ENCODE measurements at places on chromosomes 3 and 15. TPM values are rescaled to one million over a fixed set of nuclear protein-coding genes. Genes with fewer than 3 reads are reported as not detected.

Gene RAB7A
- 179 TPM for polyA plus RNA-seq

Gene TRIM59
- polyA plus RNA-seq, result 2.4 TPM

Gene MST1
- polyA plus RNA-seq, result 11.2 TPM

Gene CCDC39
- polyA plus RNA-seq, result 0.14 TPM

Gene LYZL4
- polyA plus RNA-seq, result not detected

Gene TPM1
- polyA plus RNA-seq, result 3,649 TPM

DNA sequence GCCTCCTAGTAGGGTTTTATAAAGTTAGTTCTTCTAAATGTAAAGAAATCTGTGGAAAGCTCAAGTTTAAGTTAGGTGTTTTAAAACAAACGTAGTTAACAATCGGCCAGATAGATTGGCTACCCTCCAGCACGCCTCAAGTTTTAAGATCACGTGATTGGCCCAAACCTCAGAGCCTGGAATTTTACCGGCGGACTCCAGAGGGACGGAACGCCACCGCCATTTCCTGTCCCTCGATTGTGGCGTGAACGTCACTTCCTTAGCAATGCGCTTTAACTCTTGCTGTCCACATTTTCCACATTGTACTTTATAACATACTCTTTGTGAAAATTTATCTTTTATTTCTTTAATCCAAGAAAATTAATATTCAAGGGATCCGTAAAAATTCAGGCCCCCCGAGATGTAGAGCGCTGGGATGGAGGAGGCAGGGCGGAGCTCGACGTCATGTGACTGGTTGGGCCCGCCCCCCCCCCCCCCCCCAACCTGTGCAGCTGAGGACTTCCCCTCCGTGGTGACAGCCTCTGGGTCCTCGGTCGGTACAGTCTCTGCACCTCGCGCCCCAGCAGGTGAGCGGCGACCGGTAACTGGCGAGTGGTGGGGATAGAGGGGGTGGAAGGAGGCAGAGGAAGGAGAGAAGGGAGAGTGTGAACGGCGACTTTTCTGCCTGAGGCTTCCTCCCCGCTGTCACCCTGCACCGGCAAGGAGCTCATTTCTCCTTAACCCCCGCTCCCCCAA lies at the start of gene ATP6V1A:
Gene ATP6V1A, plus strand, starts transcription at position 488 of the 735 bp plus-strand sequence. CDS start 31,719 bp downstream, outside the sequence.
- peak; percentile 95 for DNase-seq

DNA sequence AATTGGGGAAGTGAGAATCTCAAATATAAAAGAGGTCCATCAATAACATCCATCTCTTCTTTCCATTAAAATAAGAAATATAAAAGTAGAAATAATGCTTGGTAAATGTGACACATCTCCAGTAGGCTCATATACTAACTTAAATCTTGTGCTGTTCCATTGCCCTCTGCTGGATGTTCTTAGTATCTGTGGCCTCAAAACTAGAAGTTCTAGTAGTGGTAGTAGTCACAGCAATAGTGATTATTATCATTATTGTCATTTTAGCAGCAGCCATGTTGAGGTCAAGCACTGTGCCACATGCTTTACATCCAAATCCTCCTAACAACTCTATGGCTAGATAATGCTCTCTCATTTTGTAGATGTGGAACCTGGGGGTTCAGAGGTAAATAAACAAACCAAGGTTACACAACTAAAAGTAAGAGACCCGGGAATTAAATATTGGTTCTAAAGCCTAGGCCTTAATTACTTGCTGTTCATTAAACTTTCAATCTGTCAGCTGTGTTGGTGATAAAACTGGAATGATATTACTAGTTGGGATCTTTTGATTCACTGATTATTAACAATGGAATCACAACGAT lies 20.2 kb upstream of the BTLA start:
- DNase-seq, result peak; percentile 5

GRCh38 chr15:90596943-90597342 lies 67.2 kb downstream of the CRTC3 start:
- DNase-seq, result no peak

GRCh38 chr15:45457641-45458539 lies 64.7 kb downstream of the SLC30A4 start:
- DNase-seq, result peak; percentile 80

- no peak for DNase-seq
These were observed 63.0 kb downstream of the VPS8 start for GRCh38 chr3:184874709-184875644.

DNA sequence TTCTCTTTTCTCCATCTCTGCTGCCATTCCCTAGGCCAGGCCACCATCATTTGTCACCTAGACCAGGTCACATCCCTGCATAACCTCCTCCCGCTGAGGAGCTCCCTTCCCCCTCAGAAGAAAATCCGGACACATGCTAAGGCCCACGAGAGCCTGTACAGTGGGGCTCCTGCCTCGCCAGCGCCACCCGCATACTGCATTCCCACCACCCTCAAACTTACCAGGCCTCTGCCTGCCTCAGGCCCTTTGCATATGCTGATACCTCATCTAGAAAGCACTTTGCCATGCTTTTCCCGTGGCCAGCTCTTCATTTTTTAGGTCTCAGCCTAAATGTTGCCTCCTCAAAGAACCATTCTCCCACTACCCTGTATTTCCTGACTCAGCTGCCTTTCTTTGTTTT lies 220.1 kb upstream of the CTDSPL start:
- no peak for DNase-seq

- no peak for DNase-seq
These were observed 550 bp downstream of the CCDC9B start for GRCh38 chr15:40340038-40340739.

GRCh38 chr3:11096266-11097139 lies 57.8 kb upstream of the HRH1 start:
- peak; percentile 48 for DNase-seq

DNA sequence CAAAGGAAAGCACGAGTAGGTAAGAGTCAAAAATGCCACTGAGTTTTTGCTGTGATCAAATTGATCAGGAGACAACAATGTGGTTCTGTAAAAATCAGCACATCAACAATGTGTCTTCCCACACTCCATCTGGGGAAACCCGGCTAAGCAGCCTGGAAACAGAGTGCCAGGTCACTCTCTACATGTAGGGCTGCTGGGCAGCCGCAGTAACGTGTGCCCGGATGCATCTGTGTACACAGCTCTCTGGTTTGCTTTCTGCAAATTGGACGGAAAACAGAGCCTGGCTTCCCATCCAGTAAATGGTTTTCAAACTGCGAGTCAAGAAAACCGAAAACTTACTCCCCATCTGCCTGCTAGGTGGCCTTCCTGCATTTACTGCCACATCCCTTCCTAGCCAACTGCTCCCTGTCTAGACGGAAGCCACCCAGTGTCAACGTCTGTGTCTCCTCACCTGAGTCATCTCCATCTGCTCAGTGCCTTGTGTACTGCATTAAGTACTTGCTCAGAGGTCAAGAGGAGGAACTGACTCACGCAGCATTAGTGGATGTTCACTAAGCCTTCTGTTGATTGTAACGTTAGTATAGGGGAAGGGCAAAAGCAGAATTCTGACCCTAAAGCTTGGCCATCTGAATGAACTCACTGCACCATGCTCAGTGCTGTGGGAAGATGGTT lies 124.1 kb downstream of the TJP1 start:
- DNase-seq, result no peak

GRCh38 chr3:13879946-13880810 lies at the start of gene WNT7A:
TSS of gene WNT7A (minus strand) at chr3:13880071. CDS start at chr3:13879816, 255 bp downstream.
- DNase-seq, result no peak

GRCh38 chr3:192916371-192917027 lies 1.2 kb downstream of the MB21D2 start:
- DNase-seq, result no peak

DNA sequence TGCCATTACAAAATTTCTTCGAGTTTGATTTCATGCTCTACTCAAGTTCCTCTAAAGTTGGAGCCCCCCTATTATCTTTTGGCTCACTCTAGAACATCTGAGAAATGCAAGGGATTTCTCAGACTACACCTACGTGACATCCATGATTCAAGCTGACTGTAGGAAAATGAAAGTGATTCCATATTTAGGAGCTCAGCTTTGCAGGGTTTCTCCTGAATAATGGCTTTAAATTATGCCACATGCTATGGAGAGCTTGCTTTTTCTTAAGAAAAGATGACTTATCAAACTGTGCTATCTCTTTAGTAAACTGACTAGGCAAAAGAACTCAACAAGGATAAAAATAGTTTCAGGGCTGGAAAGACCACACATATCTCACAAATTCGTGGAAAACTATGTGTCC lies 292.1 kb downstream of the LSAMP start:
- no peak for DNase-seq

DNA sequence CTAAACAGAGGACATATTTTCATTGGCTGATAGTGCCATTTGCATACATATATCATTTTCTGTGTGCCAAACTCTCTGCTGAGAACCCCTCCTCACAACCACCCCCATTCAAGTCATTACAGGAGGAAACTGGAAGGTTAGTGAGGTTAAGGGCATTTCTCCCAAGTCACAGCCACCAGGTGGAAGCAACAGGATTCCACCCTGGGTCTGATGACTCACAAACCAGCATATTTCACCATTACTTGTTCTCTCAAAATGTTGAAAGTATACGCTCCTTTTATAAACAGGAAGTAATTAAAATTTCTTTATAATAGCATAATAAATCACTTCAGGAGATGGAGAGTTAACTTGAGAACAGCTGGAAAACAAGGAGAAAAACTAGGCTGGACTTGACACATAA lies 398.6 kb upstream of the WNT5A start:
- DNase-seq, result no peak

DNA sequence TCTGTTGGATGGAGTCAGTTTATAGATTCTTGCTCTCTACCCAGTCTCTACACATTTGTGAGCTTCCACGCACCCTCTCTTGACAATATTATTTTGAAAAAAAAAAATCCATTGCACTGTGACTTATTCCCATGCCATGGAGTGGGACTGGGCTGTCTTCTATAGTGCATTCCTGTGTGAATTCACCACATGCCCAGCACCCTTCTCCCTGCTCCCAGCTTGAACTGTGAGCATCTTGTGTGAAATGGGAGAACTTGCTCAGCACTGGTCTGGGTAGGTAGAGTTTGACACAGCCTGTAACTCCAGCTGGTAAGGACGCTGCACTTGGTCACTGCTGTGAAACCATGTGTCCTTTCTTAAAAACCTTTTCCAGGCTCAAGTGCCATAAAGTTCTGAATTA lies 91.9 kb downstream of the ARNT2 start:
- no peak for DNase-seq

DNA sequence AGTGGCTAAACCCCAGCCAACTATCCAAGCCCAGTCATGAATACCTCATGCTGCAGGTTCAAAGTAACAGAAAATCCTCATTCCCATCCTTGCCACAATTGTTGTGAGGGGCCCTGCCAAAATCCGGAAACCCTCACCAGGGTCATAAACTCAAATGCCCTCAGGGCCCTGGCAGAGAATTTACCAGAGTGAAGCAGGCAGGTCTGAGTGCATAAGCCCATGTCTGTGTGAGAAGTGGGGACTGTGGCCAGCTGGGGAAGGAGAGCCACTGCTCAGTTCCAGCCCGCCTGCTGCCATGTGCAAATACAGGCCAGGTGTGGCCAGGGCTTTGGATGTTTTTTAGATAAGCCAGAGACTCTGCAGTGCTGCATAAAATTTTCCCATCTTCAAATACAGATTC lies 7.0 kb downstream of the CEP152 start:
- DNase-seq, result no peak

GRCh38 chr3:43191116-43191515 lies 85.2 kb upstream of the POMGNT2 start:
- no peak for DNase-seq

- no peak for DNase-seq
These were observed 540 bp downstream of the CCDC80 start for GRCh38 chr3:112640276-112640929.

GRCh38 chr3:38116471-38117162 lies 20.3 kb downstream of the ACAA1 start:
- DNase-seq, result no peak

- DNase-seq, result no peak
These were observed 318.0 kb downstream of the CLSTN2 start for GRCh38 chr3:140252812-140253656.

- no peak for DNase-seq
These were observed 201.0 kb upstream of the BCL6 start for GRCh38 chr3:187946163-187946691.

DNA sequence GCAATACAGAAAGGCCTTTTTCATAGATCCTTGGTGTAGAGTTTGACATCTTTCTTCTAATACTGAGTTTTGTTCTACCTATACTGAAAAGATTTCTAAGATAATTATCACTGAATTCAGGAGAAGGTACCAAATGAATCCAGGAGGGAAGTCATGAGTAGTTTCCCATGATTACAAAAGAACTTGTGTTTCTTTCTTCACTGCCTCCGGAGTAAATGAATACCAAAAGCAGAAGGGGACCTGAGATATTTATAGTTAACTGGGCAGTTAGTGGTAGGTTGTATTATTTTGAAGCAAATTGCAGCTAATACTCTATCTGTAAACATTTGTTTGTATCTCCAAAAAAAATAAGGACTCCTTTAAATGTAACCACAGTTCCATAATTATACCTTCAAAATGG lies 175.4 kb downstream of the SUCNR1 start:
- no peak for DNase-seq

DNA sequence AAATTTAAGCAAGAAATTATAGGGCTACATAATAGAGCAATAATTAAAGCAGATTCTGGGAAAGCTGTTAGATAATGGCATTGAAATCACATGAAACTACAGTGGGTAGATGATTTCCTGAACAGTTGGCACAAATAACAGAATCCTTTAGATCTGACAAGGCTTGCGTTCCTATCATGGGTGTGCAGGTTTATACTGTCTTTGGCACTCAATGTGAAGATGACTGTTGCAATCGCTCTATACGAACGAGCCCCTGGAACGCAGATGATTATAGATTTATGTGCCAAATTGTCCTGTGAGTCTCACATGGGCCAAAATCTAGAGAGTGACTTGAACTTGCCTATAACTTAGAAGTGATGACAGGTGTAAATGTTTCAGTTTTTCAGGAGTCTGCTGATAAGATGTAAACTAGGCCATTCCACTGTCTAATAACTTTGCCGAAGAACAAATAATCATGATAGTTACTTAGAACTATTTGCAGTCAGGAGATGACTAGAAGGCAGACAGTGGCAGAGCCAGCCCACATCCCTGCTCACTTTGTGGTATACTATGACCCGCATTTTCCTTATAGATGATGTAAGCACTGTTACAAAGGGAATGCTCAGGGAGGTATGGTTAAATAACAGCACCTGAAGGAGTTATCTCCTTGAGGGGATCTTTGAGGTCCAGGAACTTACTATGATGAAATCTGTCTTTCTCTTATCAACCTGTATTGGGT lies 30.5 kb upstream of the TRPC1 start:
- DNase-seq, result no peak

- DNase-seq, result peak; percentile 26
These were observed 302.5 kb upstream of the GADL1 start for GRCh38 chr3:31196881-31197364.

- DNase-seq, result no peak
These were observed 68.2 kb downstream of the POLQ start for GRCh38 chr3:121477589-121477988.
